NCI-H1930 (cell line): ENCODE measurements at places on chromosomes 6 and 20.

DNA sequence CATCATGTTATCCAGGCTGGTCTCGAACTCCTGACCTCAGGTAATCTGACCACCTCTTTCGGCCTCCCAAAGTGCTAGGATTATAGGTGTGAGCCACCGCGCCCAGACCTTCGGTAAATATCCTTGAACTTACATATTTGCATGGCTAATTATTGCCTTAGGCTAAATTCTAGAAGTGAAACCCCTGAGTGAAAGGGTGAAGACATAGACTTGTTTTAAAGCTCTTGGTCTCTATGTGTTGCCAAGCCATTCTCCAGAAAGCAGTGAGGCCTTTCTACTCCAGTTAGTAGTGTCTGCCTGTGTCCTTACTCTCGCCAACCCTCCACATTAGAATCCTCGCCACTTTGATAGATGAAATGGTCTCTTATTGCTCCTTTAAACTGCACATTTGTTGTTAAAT, 2.6 kb upstream of the NOTCH4 start:
- no peak for DNase-seq

- DNase-seq: no peak
Measured at GRCh38 chr6:21208081-21208795, 385.3 kb upstream of the SOX4 start.

- DNase-seq: no peak
Measured at GRCh38 chr6:145948878-145949613, 15.1 kb downstream of the SHPRH start.

GRCh38 chr6:133805876-133806275, 83.0 kb upstream of the TCF21 start:
- DNase-seq: no peak

GRCh38 chr20:57742507-57743181, 32.8 kb upstream of the PMEPA1 start:
- no peak for DNase-seq

DNA sequence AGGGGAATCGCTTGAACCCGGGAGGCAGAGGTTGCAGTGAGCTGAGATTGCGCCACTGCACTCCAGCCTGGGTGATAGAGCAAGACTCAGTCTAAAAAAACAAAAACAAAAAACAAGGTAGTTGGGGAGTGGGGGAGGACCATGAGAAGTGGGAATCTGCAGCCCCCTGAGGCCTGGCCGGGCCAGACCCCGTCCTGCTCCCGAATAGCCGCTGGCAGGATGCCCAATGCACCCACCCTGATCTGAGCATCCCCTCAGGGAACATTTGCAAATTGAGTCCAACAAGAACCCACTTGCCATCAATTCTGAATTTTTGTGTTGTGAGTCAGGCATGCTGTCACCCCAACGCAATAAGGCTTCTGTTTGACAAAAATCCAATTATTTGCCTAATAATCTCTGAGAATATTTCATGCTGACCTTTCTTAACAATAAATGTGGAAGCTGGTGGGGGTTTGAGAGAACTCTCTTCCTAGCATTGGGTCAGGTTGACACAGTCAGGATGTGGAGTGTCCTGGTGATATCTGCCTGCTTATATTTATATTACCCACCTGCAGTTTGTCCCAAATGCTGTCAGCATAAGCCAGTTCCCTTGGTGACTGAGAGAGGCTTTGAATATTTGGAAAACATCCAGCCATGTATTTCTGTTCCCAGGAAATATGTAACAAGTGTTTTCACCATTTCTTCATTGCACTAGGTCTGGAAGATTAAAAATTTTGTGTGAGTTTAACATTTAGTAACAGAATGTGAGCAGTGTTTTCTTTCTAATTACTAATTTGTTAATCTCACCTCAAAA, 28.4 kb upstream of the FRMD1 start:
- DNase-seq: no peak

GRCh38 chr6:152089992-152090391, 282.5 kb downstream of the ESR1 start:
- no peak for DNase-seq

- no peak for DNase-seq
Measured at GRCh38 chr6:46720401-46720800, 14.8 kb downstream of the PLA2G7 start.

DNA sequence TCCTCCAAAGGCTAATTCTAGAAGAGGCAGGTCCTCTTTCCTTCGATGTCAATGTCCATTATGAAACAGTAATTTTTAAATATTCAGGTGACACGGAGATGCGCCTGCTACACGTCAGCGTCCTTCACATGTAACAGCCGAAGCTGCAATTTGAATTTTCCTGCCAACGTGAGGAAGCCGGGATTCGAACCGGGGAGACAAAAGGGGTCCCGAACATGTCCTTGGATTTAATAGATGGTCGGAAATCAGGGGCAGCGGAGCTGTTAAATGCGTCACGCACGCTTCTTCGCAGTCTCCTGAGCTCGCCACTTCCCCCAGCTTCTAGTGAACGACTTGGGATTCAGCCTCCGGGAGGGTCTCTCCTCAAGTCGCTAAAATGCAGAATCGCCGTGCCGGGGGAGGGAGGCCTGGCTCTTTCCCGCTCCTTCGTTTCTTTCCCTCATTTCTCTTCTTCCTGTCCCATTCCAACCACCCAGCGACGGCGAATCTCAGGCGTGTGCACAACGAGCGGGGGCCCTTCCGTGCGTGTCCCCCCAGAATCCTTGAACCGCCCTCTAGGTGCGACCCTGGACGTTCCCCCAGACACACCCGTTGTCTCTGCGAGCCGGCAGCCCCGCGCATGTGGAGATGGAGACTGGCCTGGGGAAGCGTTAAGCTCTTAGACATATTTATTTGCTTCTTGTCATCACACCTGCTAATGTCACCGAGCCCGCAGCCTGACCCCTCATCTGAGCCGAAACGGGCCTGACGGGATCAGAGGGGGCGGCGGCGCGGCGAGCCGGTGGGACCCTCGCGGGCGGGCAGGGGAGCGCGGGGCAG, 1.3 kb upstream of the FOXC1 start:
- no peak for DNase-seq

GRCh38 chr20:53935344-53936084, 134.9 kb downstream of the BCAS1 start:
- DNase-seq: no peak

GRCh38 chr6:36246506-36247268, 23.2 kb upstream of the PNPLA1 start:
- no peak for DNase-seq

GRCh38 chr6:144104898-144105487, 9.6 kb upstream of the SF3B5 start:
- peak; percentile 28 for DNase-seq

DNA sequence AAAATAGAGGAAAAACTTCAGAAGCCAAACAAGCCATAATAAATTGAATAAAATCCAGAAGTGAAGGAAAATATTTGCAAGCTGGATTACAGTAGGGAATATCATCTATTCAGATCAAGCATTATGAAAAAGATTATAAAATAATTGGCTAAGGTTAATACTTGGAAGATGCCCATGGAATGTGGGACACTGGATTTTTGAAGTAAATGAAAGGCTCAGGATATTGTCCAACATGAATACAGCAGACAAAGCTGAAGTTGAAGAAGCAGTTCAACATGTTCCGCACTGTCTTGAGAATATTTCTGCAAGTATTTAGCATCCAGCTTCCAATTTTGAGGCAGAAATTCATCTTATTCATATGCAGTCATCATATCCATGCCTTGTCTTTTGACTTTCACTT, 1278.4 kb upstream of the GJE1 start:
- no peak for DNase-seq

DNA sequence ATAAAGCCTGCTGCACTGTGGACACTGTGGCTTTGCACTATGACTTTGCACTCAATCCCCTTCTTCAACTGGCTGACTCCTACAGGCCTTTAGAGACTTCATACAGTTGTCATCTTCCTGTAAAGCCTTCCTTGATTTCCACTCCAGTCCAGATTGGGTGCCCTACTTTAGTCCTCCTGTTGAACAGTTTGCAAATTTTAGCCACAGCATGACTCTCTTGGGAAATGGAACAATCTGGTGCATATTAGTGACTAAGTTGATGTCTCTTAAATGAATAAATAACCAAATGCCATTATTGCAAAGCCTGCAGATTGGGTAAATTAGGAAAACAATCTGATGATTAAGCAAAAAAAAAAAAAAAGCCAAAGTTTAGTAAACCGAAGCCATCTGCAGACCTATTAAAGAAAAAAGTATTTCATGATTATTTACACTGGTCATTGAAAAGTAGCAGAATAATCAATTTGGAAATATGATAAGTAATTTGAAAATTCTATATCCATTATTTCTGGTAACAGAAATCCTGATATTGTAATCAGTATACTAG, 12.6 kb downstream of the PLCB4 start:
- DNase-seq: no peak

DNA sequence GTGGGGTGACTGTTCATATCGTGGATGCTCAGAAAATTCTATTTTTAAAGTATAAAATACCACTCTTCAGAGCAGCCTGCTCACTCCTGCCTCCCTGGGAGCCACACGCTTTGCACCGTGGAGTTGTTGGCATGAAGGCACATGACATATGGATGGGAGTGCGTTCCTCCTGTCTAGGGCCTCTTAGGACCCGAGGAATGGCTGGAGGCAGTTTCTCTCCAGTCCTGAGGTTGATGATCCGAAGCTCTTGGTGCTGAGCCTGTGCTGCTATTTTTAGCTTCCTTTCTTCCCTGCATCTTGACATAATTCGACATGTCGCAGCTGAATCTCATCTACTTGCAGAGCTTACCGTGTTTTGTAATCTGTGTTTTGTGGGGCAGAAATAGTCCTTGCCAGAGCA, 73.9 kb downstream of the PHACTR3 start:
- DNase-seq: no peak

DNA sequence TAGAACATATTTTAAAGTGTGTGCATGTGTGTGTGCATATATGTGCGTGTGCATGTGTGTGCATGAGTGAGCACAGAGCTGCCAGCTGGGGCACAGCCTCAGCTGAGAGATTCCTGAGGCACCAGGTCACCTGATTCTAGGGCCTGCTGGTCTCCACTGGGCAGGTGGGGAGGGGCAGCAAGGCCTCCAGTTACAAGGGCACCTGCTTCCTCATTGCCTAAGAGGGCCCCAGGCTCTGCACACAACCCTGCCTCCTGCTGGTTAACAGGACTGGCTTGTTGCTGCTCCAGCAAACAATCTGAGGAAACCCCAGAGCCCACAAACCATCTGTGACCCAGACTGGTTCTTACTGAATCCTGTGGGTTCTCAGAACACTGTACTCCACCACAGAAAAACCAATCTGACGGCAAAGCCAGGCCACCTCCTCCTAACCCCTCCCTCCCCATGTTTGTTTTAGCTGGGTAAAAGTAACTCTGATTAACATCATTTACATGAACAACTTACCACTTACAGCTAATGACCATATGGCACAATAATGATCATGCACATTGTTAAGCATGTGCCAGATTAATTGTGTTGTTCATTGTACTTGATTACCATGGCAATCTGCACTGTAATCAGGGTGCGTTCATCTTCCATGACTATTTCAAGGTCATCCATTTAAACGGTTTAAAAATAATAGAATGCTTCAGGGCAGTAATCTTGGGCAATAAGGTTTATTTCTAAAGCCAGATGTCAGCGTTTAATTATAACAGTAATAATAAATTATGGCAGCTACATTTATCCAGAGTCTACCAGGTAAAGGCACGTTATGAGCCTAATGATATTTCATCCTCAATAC, 23.1 kb upstream of the UBE2J1 start:
- no peak for DNase-seq

DNA sequence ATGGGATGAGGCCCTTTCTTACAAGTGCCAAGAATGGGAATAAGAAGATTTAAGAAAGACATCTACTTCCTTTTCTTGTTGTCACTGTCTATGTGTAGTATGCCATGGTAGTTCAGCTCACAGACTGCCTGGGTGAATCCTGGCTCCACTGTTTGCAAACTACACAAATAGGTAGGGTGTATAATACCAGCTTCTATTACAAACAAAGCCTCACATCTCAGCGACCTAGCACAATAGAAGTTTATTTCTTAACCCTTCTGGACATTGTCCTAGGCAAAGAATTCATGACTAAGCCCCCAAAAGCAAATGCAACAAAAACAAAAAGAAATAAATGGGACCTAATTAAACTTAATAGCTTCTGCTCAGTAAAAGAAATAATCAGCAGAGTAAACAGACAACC, 74.5 kb downstream of the LINC00237 start:
- DNase-seq: peak; percentile 79

- DNase-seq: no peak
Measured at GRCh38 chr20:55424968-55425367, 580.4 kb downstream of the CBLN4 start.

GRCh38 chr6:22966691-22967422, 397.5 kb downstream of the HDGFL1 start:
- DNase-seq: no peak

DNA sequence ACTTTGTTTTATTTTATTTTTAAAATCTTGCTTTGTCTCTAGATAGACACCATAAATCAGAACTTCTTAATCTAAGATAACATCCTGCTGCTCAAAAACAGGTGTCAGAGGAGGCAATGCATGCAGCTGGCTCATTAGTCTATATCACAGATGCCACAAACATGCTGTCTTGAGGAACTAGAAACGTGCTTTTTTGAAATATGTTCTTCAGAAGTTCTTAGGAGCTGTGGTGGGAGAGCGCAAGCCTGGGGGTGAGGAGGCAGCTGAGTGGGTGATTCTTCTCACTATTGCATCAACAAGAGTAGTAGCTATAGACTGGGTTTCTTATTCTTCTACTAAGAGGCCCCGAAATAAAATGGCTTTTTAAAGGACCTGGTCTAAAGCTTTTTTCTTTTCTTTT, 23.4 kb downstream of the IL22RA2 start:
- DNase-seq: no peak

DNA sequence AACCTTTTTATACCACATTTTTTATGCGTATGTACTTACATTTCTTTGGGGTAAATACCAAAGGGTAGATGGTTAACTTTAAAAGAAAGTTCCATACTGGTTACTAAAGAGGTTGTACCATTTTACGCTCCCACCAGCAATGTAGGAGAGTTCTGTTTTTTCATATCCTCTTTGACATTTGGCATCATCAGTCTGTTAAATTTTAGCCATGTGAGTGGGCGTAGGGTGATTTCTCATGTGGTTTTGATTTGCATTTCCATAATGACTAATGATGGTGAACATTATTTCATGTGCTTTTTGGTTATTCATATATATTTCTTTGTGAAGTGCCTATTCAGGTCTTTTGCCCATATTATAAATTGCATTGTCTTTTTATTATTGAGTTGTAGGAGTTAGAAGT, 194.2 kb downstream of the PRL start:
- no peak for DNase-seq
